ENCODE measurements at places on chromosomes 12 and 14.

- DNase-seq, result peak; percentile 5
Measured at GRCh38 chr12:19434538-19434937, 4.8 kb upstream of the AEBP2 start.

DNA sequence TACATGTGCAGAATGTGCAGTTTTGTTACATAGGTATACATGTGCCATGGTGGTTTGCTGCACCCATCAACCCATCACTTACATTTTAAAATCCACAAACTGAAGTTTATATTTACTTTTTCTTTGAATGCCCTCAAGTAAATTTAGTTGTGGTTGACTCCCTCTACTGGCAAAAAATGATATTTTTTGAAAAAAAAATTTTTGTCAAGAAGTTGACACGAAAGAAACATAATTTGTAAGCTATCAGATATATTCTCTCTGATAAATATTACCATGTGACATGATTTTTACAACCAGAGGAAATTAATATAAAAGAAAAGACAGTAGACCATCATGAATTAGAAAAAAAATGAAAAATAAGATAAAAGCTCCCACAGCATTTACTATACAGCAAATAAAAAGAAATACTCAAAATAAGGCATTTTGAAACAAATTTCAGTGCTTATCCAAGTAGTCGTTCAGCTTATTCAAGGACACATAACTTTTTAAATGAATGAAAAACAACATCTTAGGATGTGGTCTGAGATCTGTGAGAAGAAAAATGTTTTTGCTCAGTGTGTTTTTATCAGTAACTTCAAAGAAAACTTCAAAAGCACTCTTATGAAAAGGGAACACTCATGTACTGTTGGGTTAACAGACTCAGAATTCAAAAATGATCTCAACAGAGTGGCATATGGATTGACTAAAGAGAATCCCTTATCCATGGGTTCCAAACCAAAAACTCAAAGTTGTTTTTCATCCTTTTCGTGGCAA, 30.0 kb upstream of the GRIP1 start:
- no peak for DNase-seq

DNA sequence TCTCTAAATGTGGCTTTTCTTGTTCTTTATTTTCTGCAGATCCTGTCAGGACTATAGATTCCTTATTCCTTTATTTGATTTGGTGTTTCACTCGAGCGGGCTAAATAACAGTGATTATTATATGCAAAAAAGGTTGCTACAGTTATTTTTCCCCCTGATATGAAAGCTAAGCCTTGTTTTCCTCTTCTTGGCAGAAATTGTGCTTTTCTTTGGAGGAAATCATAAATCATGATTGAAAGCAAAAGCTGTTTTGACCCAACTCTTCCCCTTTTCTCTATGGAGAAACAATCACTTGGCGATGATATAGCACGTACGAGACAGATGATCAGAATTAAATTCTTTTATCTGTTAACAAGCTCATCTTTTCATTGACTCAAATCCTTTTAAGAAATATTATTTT, 31.4 kb downstream of the PPFIBP1 start:
- no peak for DNase-seq

- no peak for DNase-seq
Measured at GRCh38 chr12:5575987-5576386, 144.1 kb downstream of the NTF3 start.

GRCh38 chr14:68160779-68161546, 341.4 kb downstream of the RAD51B start:
- no peak for DNase-seq

- DNase-seq, result no peak
Measured at GRCh38 chr14:104693482-104694431, 4.3 kb downstream of the INF2 start.

DNA sequence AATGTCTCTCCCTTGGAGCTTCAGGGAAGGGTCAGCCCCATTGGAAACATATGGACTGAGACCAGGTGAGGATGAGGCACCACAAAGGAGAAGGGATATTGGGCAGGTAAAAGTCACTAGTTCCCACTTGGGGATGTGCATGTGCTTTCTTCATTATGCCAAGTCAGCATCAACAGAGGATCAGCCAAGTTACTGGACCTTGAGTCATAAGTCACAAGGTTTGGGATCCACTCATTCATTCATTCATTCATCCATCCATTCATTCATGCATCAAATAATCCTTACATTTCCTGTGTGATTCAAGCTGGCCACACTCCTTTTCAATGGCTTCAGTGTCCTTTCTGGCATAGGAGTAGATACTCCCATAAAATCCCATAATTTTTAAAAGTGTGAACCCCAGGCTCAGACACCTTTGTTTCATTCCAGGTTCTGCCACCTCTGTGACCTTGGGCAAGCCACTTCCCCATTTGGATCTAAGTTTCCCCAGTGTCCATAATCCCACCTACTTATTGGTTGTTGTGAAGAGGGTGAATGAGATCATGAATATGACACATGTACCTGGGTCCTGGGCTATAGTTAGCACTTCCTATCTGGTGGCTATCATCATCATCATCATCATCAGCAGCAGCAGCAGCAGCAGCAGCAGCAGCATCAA, 162.1 kb upstream of the LHX5 start:
- DNase-seq, result no peak

DNA sequence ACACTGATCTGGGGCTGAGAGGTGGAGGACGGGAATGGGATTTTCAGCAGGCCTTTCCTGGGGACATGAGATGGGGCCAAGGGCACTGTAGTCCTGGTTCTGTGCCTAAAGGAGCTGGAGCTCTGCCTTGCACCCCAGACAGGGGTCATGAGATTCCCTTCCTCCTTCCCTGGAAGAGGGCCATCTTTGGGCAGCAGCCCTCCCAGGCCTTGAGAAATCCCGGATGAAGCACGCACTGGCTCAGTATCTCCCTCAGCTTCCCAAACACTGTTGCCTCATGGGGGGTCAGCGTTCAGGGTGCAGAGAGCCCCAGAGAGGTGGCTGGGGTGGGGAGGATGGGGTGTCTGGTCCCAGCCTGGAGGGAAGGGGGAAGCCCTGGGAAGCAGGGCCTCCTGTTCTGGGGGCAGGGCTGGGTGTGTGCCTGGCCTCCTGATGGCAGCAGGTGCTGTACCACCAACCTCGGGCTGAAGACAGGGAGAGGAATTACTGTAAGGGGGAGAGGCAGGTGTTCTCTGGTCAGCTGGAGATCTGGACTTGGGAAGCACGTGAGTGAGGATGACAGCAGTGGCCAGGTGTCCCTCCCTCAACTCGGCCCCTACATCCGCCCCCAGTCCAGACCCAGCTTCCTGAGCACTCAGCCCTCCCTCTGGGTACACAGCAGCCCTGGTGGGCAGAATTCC, 8.4 kb upstream of the NR4A1 start:
- no peak for DNase-seq

- DNase-seq, result no peak
Measured at GRCh38 chr12:130714591-130715149, 1.4 kb downstream of the RIMBP2 start.

DNA sequence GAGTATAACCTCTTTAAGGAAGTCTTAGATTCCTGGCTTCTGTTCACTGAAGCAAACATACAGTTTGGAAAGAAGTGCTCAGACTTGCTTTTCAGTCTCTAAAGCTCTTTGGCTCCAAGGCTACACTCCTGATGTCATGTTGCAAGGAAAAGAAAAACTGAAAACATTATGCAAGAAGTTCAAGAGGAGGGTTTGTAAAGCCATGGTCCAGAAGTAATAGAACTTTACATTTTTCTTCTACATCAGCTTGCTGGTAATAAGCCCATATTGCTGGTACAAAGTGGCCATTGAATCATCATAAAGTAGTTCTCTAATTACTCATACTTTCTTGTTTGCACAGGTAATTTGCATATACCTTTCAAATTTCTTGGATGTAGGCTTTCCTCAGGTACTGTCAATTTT, 83.6 kb downstream of the BBS10 start:
- no peak for DNase-seq

- no peak for DNase-seq
Measured at GRCh38 chr14:59333668-59334067, 131.5 kb downstream of the GPR135 start.

GRCh38 chr12:3218228-3219171, 141.3 kb downstream of the TSPAN9 start:
- DNase-seq, result no peak

DNA sequence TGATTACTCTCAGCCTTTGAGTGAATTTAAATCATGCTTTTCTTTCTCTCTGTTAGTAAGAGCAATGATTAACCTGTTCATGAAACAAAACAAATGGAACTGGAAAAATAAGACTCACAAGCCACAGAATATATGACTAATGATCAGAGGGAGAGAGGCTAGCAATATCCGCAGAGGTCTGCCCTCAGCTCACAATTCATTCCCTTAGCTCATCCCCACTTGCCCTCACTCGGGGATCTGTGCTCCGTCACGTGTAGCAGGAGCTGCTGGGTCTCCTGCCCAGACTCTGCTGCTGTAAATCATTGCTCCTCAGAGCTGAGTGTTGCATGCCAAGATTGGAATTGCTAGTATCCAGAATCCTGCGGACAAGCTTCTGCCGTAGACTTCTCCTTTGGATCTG, 53.1 kb upstream of the GNG2 start:
- no peak for DNase-seq

- DNase-seq, result no peak
Measured at GRCh38 chr12:24943947-24944600, 4.8 kb downstream of the BCAT1 start.

DNA sequence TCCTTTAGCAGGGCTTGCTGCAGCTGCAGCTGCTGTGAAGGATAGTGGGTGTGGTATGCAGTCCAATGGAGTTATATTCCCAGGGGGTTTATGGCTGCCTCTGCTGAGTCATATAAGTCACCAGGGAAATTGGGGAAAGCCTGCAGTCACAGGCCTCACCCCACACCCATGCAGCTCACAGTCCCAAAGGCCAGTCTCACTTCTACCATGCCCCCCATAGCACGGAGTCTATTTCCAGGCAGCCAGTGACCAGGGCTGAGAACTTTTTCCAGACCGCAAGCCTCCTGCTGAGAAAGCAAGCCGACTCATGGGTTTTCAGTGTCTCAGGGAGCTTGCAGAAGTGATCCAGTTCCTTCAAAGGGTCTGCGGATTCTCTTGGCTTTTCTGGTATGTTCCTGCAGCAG, 322.4 kb upstream of the CLEC14A start:
- no peak for DNase-seq

DNA sequence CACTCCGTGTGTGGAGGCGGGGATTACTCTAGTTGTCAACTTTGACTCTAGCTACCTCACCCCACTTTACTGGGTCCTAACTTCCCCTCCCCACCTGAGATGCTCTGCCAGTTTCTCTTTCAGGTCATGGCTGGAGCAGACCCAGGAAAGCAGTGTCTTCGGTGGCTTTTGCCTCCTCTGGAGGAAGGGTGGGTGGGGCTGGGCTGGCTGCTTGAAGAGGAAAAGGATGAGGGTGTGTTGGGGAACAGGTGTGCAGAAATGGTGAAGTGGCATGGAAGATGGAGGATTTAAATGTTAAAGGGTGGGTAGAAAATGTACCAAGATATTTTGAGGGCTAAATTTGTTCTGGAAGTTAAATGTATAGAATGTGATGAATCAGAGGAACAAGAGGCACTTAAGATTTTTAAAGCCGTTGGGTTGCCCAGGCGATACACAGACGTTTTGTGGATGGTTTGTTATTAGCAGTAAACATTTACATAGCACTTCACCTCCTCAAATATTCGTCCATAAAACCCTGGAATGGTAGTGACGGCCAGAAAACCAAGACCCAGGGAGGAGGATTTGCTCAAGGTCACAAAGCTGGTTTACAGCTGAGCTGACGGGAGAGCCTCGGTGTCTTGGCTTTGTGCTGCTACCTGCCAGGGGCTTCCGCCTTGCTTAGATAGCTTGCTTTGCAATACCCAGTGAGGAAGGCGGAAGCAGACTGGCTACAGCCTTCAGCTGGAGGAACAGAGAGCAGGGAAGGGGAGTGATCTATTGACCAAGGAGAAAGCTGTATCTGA, 72.2 kb upstream of the PRMT8 start:
- no peak for DNase-seq

GRCh38 chr12:131112021-131112420, 158.3 kb downstream of the ADGRD1 start:
- DNase-seq, result no peak

DNA sequence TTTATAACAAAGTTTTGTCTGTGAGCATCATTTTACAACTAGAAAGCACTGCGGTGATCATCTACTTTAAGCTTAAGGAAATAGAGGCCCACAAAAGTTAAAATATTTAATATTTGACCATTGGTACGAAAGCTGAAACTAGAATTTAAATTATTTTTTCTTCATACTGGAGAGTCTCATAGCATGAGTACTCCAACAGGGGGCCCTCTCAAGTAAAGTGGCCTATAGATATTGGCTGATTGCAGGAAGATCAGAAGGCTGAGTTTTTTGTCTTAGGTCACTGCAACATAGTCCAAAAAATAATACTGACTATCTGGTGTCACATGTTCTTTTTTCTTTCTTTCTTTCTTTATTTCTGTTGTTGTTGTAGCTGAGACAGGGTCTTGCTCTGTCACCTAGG, 75.3 kb upstream of the ZDHHC17 start:
- DNase-seq, result no peak

GRCh38 chr12:80707830-80708258, 410 bp downstream of the MYF6 start:
- DNase-seq, result no peak

DNA sequence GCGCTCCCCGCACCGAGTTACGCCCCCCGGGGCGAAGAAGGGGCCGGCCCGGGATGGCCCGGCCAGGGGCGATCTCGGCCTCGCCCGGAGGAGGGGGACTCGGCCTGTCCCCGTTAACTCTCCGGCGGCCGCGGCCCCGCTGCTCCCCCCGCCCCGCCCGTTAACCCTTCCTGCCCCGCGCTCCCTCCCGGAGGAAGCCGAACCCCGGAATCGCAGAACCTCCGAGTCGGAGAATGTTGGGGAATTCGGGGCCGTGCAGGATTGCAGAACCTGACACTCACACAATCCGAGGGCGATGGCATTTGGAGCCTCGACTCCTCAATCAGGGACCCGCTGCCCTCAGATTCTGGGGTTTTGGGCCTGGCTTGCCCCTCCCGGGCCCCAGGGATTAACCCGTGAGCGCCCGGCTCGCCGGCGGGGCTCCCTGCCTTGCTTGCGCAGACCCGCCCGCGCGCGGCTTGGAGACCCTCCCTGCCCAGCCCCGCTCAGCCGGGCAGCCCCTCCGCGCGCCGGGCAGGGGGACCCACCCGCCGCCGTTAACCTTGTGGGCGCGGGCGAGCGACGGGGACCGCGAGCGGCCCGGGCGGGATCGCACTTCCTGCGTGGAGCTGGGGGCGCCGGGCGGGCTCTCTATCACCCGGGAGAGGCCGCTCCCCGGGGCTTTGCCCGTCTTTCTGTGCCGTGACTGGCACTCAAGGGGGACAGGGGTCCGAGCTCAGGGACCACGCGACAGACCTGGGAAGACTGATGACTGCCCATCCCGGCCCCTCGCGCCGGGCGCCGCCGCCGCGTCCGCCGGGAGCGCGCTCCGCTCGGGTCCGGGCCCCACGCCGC, 18.8 kb downstream of the BEGAIN start:
- no peak for DNase-seq

- DNase-seq, result no peak
Measured at GRCh38 chr12:818733-819132, 66.4 kb downstream of the WNK1 start.
